ENCODE measurements at places on chromosomes 4 and X.

GRCh38 chr4:7429601-7430078, 5.1 kb downstream of the PSAPL1 start:
- DNase-seq: no peak

GRCh38 chrX:3963980-3964379, 250.5 kb upstream of the PRKX start:
- no peak for DNase-seq

DNA sequence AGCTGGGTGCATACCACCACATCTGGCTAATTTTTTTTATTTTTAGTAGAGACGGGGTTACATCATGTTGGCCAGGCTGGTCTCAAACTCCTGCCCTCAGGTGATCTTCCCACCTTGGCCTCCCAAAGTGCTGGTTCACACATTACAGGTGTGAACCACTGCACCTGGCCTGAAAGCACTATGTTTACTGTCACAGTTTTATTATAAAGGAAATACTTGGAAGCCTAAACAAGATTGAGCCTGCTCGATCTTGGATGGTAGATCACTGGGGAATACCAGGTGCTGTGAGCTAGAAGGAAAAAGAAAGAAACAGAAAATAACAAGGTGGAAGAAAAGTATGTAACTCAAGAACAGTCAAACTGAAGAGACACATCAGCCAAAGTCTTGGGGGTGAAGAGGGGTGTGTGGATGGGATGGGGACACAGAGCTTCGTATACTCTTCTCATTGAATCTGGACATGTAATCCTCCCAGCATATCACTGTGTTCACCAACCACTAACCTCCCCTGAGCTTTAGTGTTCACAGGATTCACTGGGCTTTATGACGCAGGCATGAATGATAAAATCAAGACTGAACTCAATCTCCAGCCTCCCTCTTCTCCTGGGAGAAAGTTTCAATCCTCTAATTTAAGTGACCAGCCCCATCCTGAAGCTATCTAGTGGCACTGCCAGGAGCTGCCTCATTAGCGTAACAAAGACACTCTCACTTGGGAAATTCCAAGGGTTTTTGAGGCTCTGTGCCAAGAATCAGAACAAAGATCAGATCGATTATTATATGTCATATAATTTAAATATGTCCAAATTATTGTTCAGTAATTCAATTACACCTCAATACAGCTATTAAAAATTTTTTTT, 40.9 kb downstream of the PDS5A start:
- DNase-seq: no peak

DNA sequence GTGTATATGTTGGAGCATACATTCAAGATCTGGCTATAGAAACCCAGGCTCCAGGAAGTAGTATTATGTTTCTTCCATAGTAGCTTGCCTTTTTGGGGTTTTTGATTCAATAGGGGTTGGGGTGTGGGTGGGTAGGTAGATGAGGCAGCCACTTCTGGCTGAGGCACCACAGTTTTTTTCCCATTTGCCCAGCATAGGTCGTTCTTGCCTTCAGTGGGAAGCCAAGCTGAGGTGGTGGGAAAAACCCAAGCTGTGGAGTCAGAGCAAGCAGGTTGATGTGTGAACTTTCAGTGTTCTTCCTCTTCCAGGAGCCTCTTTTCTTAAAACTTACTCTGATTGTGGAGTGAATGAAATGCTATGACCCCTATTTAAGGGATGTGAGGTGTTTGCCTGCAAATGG, 67.0 kb upstream of the RPS6KA3 start:
- DNase-seq: no peak

- DNase-seq: no peak
Observed at GRCh38 chrX:35006361-35006760, 63.8 kb downstream of the FAM47B start.

GRCh38 chr4:169147191-169147590, 123.6 kb downstream of the SH3RF1 start:
- no peak for DNase-seq

DNA sequence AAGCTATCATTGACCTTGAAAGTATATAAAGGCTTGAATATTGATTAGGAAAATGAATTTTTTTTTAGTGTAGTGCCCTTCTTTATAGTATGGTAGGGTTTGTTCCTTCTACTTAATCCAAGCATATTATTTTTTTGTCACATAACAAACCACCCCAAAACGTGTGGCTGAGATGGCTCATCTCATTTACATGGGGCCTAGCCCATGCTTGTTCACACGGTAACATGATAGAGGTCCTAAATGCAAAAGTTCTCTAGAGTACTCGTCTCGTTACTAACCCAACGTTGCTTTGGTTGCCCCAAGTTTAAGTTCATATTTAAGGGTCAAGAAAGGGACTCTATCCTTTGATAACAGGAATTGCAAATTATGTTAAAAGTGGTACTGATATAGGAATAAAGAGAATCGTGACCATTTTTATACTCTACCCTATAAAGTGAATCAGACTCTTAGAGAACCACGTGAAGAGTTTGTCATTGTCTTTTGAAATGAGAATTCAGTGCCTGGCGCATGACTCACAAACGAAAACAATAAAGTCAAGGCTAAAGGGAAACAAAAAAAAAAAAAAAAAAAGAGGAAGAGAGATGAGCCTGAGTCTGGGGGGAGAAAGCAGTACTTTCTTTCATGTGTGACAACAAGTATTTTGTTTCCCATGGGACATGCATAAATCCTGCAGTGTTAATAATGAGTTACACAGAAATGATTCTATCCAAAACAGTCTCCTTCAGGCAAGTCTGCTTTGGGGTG, 402.8 kb upstream of the NWD2 start:
- DNase-seq: no peak

- no peak for DNase-seq
Observed at GRCh38 chr4:186104890-186105646, 564 bp downstream of the FAM149A start.

GRCh38 chrX:12174358-12174757, 36.1 kb downstream of the FRMPD4 start:
- DNase-seq: no peak

GRCh38 chr4:111773858-111774257, 371.4 kb upstream of the FAM241A start:
- no peak for DNase-seq
